Thymus (tissue), 14 donors: ENCODE measurements at places on chromosomes 1 and 21.

DNA sequence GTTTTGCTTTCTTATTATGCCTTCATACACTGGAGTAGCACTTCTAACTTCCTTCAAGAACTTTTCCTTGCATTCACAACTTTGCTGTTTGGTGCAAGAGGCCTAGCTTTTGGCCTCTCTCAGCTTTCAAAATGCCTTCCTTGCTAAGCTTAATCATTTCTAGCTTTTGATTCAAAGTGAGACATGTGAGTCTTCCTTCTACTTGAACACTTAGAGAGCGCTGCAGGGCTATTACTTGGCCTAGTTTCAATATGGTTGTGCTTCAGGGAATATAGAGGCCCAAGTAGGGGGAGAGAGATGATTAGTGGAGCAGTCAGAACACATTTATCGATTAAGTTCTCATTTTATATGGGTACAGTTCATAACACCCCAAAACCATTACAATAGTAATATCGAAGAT, 12.4 kb downstream of the ANGEL2 start:
- no peak for DNase-seq

GRCh38 chr21:25961042-25961441, 209.5 kb downstream of the APP start:
- peak; percentile 23 for DNase-seq

GRCh38 chr1:198734323-198735008, 95.6 kb downstream of the PTPRC start:
- DNase-seq: no peak

DNA sequence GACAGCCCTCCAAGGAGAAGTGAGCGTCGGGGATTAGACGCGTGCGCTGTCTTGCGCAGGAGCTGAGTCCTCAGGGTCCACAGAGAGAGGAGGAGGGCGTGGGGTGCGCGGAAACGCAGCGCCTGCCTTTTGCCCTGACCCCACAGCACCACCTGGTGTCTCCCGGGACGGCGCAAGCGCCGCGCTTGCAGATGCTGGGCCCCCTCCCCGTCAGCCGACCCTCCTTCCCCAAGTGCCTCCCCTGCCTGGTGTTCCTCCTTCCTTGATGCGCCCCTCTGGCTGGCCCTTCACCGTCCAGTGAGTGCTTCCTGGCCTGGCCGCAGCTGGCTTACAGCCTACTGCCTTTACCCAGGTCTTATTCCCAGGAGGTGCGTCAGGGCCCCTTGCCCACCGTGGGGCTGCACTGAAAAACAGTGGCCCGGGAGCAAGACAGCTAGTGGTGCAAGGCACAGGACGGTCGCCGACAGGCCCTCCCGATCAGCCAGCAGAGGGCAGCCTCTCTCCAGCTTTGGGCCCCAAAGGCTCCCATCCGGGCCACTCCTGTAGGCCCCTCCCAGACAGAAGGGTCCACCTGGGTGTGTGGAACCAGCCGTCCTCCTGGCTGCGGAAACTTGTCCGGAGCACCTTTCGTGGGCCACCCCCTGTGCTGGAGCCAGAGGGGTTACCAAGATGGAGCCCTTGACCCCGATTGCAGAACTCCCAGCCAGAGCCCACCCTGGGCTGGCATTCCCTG, 12.9 kb upstream of the PHLDA3 start:
- DNase-seq: peak; percentile 52

DNA sequence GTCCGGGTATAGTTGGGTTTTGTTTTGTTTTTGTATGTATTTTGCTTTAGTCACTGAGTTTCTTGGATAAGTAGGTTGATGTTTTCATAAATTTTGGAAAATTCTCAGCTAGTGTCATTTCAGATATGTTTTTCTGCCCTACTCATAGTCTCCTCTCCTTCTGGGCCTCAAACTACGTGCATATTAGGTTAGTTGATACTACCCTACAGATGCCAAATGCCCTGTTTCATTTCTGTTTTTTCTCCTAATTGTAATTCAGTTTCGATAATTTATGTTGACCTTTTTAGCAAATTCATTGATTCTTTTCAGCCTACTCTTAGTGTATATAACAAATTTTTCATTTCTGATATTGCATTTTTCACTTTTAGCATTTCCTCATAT, 268.6 kb upstream of the RGS18 start:
- DNase-seq: no peak
